GM12892 (cell line): ENCODE measurements at places on chromosomes 13 and 19.

DNA sequence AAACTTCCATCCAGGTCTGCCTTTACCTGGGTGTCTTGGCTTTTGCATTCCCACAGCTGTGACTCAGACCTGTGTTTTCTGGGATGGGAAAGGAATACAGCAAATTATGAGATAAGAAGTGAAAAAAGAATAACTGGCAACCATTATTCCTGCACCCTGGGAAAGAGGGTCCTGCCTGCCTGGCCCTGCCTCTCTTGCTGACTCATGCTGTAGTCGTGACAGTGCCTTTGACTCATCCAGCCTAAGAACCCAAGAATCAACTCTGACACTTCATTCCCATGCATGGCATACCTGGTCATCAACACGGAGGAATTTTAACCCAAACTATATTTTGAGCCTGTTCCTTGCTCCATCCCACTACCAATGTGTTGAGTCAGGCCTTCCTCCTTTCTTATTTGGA, 185.4 kb upstream of the SERP2 start:
- no peak for DNase-seq

- no peak for DNase-seq
Measured at GRCh38 chr19:40607311-40608239, 6.4 kb downstream of the LTBP4 start.

DNA sequence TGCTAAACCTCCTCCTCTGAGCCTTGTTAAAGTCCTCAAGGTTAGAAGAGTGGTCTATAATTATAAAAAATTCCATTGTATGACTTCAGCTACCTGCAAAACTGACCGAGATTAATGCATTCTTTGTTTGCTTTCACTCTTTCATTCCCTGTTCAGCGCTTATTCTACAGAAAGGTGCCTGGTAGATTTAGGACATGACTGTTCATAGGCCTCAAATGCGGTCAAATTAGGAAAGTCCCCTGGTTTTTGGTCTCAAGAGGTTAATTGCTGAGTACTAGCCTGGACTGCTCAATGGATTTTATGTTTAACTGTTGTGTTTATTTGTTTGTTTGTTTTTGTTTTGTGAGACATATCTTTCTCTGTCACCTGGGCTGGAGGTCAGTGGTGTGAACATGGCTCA, 35.4 kb downstream of the KL start:
- DNase-seq = no peak

- no peak for DNase-seq
Measured at GRCh38 chr19:42165146-42165545, 32.9 kb upstream of the POU2F2 start.

DNA sequence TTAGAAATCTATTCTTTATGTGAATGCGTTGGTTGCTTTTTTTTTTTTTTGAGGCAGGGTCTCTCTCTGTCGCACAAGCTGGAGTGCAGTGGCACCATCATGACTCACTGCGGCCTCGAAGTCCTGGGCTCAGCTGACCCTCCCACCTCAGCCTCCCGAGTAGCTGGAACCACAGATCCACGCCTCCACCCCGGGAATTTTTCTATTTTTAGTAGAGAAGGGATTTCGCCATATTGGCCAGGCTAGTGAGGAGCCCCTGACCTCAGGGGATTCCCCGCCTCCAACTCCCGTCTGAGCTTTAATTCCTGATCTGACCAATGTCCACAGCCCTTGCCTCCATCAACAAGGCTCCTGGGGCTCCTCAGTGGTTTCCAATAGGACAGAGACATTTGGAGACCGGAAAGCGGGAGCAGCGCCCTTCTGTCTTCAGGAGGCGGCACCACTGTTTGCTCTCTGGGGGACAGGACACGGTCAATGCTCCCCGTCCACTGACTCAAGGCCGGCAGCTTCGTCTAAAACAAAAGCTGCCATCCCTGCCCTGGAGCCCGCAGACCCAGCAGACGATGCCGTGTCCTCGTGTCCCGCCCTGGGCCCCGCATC, 503 bp downstream of the TUBA3C start:
- DNase-seq = no peak

DNA sequence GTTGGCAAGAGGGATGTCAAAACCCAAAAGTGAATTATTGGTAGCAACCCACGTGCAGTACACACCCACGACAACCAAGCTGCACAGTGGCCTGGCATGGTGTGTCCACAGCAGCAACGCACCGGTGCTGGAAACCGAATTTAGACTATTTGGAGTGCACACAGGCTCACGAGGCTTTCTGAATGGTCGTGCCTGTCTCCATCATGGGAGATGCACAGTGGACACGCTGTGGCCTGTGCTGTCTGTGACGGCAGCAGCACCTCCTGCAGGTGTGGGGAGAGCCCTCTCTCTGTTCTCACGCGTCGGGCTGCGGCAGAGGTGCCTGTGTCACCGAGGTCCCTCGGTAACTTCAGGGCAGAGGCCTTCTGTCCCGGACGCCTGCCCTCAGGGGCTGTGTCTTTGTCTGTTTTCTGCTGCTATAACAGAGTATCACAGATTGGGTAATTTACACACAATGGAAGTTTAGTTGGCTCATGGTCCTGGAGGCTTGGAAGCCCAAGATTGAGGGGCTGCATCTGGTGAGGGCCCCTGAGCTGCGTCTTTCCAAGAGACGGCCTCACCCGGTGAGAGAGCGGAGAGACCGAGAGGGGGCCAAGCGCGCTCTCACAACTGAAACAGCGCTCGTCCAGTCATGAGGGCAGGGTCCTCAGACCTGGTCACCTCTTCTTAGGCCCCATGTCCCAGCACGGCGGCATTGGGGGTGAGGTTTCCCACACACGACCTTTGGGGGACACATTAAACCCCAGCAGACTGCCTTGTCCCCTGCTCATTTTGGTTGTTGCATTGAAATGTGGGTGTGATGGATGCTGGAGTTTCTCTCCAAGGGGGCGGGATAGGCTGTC, 9.1 kb upstream of the MCF2L start:
- no peak for DNase-seq

GRCh38 chr19:30677702-30678101, 305.5 kb downstream of the ZNF536 start:
- DNase-seq = no peak

- no peak for DNase-seq
Measured at GRCh38 chr13:102441085-102441484, 39.2 kb upstream of the FGF14 start.

DNA sequence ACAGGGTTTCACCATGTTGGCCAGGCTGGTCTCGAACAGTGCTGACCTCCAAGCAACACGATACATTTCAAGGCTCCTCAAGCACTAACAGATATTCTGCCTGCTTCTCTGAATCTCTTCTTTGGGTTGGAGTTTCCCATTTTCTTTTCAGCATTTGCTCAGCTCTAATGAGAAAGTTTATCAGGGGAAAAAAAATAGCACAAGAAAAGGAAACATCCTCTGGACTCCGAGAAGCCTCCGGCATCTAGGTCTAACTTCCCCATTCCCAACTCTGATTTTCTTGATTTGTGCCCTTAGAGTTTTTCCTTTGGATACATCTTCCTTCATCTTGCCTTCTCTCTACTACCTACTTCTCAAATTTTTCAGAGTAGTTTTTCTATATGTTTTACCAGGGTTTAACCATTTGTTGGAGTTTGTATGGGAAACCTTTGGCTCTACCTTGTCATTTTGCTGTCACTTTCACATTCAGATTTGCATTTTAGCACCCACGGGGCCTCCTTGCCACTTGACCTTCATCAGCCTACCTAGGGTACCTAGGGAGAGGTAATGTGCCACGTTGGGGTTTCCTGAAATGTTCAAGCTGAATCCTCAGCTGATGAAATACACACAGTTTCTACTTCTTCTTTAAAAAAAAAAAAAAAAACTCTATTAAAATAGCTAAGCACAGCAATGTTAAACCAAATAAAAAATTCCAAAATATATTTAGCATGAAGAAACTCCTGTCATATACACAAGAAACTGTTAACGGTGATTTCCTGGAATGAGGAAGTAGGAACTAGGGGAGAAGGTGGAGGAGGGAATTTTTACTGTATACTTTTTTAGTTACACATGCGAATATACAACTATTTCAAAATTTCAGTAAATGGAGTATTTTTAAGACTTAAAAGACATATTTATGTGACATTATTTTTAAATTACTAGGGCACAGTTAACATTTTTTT, 5.1 kb upstream of the USP12 start:
- no peak for DNase-seq

- no peak for DNase-seq
Measured at GRCh38 chr19:55119053-55119452, 1.6 kb upstream of the PPP1R12C start.

GRCh38 chr19:52453324-52454094, at the start of gene ZNF578:
ZNF578 (plus strand) TSS chr19:52453553; CDS start chr19:52501846, 48,293 bp downstream.
- DNase-seq = peak; percentile 11

GRCh38 chr19:19571071-19571786, 33.2 kb downstream of the CILP2 start:
- no peak for DNase-seq

GRCh38 chr19:49907745-49908446, 11.2 kb upstream of the IL4I1 start:
- DNase-seq = no peak

- DNase-seq = no peak
Measured at GRCh38 chr19:13978351-13979243, 26.3 kb downstream of the DCAF15 start.

DNA sequence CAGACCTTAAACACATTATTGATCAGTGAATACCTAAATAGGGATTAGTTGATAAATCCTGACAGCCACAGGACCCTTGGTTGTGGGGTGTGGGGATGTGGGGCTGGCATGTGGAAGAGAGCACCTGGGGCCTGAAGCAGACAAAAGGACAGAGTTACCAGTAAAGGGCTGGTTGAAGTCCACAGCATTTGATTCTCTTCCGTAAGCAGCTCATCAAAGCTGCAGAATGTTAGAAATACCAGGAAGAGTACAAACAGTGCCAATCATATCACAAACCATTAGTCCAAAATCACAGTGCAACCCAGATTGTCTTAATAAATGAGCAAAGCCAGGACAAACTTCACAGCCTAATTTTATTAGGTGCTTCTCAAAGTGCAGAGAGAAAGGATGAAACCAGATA, 92.5 kb upstream of the KL start:
- DNase-seq = no peak

DNA sequence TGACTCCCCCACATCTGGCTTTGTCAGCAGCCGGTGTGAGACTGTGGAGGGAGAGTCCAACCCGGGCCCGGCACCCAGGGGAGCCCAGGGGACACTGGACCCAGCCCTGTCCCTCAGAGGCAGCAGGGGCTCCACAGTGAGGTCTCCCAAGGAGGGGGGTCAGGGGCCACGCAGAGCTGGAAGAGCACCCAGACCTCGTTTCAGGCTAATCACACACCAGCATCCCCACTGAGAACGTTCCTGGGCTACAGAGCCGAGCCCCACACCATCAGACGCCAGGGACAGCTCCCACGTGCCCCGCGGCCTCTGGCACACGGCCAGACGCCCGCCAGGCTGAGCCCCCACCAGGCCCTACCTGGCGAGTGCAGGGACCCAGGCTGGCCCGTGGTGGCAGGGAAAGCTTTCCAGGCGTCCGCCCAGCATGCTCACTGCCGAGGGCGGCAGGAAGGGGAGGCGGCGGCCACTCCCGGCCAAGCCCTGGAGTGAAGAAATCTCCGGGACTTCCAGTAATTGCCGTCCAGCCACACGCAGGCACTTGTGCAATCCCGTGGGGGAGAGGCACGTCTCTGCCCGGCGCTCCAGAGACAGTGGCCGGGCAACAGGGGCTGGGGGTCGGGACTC, 19.2 kb downstream of the SBNO2 start:
- no peak for DNase-seq
